ENCODE measurements at places on chromosomes 5 and 9. TPM values are rescaled to one million over a fixed set of nuclear protein-coding genes. Genes with fewer than 3 reads are reported as not detected.

GRCh38 chr5:59007460-59008063 is 424.7 kb downstream of the RAB3C start:
- DNase-seq, result no peak

The PCDHGB6 gene
- 0.14 TPM for total RNA-seq

DNA sequence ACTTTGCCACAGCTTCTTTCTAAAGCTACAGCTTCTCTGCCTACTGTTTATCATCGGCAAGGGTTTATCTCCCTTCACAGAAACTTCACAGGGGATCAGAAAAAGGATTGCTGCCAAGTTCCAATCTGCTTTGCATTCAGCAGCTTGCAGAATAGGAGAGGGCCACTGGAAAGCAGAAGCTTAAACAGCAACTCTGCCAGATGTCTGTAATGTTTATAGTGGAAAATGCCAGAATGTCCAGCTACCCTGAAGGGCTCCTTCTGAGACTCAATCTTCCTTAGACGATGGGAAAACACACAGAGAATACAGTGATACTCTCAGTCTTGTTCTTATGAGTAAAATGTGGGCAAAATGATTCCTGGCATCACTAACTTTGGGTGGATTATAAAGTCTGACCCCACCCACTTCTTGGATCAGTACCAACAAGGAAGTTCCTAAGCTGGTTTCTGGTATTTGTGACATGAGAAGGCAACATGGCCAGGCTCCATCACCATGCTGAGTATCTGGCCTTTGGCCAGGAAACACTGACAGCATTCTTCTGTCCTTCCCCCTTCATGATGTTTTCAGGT is 19.0 kb downstream of the STOM start:
- no peak for DNase-seq

DNA sequence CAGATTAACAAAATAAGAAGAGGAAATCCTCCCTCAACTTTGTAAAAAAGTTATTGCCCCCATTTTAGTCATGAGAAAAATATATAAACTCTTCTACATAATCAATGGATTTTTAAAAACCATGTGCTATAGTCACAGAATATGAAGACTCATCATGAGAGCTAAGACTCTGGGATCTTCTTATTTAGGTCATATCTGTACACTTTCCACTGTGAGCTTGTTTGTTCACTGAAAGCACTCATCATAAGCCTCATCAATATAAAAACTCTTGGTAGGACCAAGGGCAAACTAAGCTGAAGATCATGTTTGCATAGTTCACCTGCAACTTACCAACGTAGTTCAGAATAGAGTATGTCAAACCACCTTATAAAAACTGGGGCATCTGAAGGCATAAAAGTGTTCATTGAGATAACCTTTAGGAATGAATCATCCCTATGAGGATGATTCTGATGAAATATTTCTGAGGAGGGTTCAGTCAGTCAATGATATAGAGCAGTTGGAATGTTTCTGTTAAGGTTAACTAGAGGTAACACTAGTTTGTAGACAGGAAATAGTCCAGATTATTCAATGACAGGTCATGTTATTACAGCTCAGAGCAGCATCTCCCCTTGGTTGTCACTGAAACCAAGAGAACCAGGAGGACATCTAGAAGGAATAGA is 289.9 kb upstream of the SMC2 start:
- no peak for DNase-seq

The ANXA2R gene
- 39.2 TPM for total RNA-seq

The OTULINL gene
- 68.4 TPM for total RNA-seq

- no peak for DNase-seq
These were observed 516 bp downstream of the MRPL41 start for GRCh38 chr9:137552022-137552768.

The MAST4 gene
- total RNA-seq, result 14.3 TPM

- no peak for DNase-seq
These were observed 41.9 kb downstream of the TGFBI start for GRCh38 chr5:136070486-136071285.

GRCh38 chr9:33263131-33264002 is 1.1 kb downstream of the BAG1 start:
- DNase-seq, result peak; percentile 41

- DNase-seq, result no peak
These were observed 296 bp downstream of the ZSWIM6 start for GRCh38 chr5:61332358-61332749.

The AQP3 gene
- 32.0 TPM for total RNA-seq

The ZNF354B gene
- total RNA-seq, result 19.6 TPM

DNA sequence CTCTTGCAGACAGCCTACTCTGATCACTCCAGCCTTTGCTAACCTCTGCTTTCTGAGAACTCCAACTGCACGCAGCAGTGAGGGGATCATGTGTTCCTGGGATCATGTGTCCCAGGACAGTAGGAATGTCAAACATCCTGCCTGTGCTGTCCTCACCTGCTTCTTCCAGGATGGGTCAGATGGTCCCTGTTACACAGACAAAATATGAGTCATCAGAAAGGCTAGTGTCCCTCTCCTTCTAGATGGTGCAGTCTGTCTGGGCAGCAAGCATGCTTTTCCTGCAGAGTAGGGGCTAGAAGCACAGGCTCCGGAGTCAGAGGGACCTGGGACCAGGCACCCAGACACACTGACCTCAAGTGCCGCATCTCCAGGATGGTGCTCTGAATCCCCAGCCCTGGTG is 20.1 kb upstream of the SLC25A48 start:
- no peak for DNase-seq

Data from activated naive CD8-positive, alpha-beta T cell treated with anti-CD3 and anti-CD28 coated beads, Interleukin-2, amount 10 ng/mL, durations not matched to agents 7 days and 5 days (primary cell).